ENCODE measurements at places on chromosomes 12 and 14. TPM values are rescaled to one million over a fixed set of nuclear protein-coding genes. Genes with fewer than 3 reads are reported as not detected.
A peak's percentile ranks its signal among the peaks of the same experiment; 100 is the strongest.

- H3K27me3 ChIP-seq: no peaks in the 10 kb centered on the region
- H3K4me3 ChIP-seq: peak overlapping the region; percentile 70
- H3K27ac ChIP-seq: peak overlapping the region; percentile 83
- H3K4me1 ChIP-seq: peaks cover 29% of the 10 kb centered on the region
Measured at GRCh38 chr12:49369411-49370145, 2.3 kb downstream of the SPATS2 start.

GRCh38 chr12:10849425-10849878 is at the start of gene PRR4:
TSS of gene PRR4 (minus strand) at chr12:10849475. CDS start at chr12:10849437, 38 bp downstream.
- H3K27ac ChIP-seq: no peak within 1 kb of the TSS
- no peak for DNase-seq
- no peaks in the 10 kb centered on the region for H3K27me3 ChIP-seq
- peaks cover 21% of the 10 kb centered on the region for H3K36me3 ChIP-seq
- H3K4me3 ChIP-seq: no peak within 1 kb of the TSS

Gene GDF3
- not detected for total RNA-seq

DNA sequence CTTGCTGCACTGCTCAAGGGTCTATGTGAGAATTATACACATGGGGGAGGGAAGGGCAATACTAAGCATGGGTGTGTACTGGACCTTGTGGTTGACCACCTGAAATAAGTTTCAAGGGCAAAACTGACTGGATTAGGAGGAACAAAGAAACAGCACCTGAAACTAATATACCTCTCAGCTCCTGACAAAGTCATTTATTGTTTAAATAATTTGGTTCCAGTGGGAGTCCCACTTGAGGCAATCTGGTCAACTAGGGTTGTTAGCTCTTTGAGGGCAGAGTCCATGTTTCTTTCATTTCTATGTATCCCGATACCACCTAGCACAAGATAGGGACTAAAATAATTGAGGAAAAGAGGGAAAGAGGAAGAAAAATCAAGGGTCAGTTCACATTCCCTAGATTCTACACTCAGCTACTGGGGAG is 45.5 kb downstream of the STXBP6 start:
- no peak overlapping the region for H3K27ac ChIP-seq
- no peaks in the 10 kb centered on the region for H3K27me3 ChIP-seq
- H3K36me3 ChIP-seq: no peaks in the 10 kb centered on the region
- DNase-seq: no peak
- no peaks in the 10 kb centered on the region for H3K4me1 ChIP-seq

GRCh38 chr12:40620564-40621019 is 71.6 kb upstream of the CNTN1 start:
- DNase-seq: no peak
- H3K36me3 ChIP-seq: no peaks in the 10 kb centered on the region
- no peaks in the 10 kb centered on the region for H3K4me1 ChIP-seq
- H3K27me3 ChIP-seq: no peaks in the 10 kb centered on the region
- H3K4me3 ChIP-seq: no peak overlapping the region

Gene SETD3
- total RNA-seq: 88.6 TPM

DNA sequence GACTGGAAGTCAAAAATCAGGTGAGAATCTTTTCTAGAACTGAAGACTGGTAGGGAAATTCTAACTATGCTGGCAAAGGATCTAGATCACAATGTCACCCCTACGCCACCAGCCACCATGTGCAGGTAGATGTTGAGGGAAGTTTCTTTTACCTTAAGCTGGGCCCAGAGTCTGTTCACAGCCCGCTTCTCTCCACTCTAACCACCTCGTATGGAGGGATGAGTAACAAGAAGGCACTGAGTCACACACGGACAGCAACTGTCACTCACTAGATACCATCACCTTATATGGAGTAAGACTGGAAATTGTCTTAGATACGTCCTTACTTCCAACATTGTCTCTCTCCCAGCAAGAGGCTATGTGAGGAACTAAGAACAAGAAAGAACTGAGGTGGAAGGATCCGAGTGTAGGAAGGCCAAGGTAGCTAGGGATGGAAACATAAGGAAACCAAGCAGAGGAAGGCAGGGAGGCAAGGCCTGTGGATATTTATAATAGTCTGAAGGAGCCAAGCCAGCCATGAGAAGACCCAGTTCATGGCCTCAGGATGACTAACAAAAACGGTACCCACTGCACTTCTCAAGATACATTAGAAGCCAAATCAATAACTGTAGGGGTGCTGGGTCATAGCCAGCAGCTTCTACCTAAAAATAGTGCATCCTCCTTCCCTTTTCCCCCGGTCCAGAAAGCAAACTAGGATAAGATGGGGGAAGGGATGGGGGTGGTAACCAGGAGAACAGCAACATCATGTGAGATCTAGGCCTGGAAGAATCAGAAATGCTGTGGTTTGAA is 15.5 kb downstream of the REM2 start:
- peak overlapping the region; percentile 50 for H3K27ac ChIP-seq
- no peak for DNase-seq
- peaks cover 5% of the 10 kb centered on the region for H3K36me3 ChIP-seq
- H3K4me1 ChIP-seq: no peaks in the 10 kb centered on the region
- no peaks in the 10 kb centered on the region for H3K27me3 ChIP-seq

Gene TAS2R19
- total RNA-seq: 0.34 TPM

GRCh38 chr12:128418944-128419343 is 152.0 kb downstream of the TMEM132C start:
- no peak overlapping the region for H3K27ac ChIP-seq
- H3K4me1 ChIP-seq: no peaks in the 10 kb centered on the region
- H3K4me3 ChIP-seq: no peak overlapping the region
- H3K27me3 ChIP-seq: no peaks in the 10 kb centered on the region
- no peak for DNase-seq

GRCh38 chr12:113030875-113031525 is 25.5 kb upstream of the DTX1 start:
- H3K27ac ChIP-seq: no peak overlapping the region
- DNase-seq: no peak
- H3K4me3 ChIP-seq: no peak overlapping the region
- H3K27me3 ChIP-seq: no peaks in the 10 kb centered on the region
- H3K36me3 ChIP-seq: no peaks in the 10 kb centered on the region
- H3K4me1 ChIP-seq: no peaks in the 10 kb centered on the region

DNA sequence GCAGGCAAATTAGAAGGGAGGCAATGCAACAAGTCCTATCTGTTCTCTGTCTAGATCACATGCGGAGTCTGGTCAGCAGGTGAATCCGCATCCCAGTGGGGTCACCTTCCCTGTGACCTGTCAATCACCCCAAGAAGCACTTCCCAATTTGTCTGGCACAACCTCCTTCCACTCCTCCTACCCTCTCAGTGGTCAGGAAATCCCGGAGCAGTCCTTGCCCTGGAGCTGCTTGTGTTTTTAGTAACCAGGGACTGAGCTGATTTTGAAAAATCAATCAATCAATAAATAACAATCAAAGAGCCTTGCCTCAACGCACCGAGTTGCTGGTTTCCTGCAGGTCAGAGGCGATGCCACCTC is 572 bp upstream of the ACSS3 start:
- H3K36me3 ChIP-seq: no peaks in the 10 kb centered on the region
- H3K27ac ChIP-seq: peak overlapping the region; percentile 94
- peak overlapping the region; percentile 86 for H3K4me3 ChIP-seq
- peak; percentile 36 for DNase-seq
- no peaks in the 10 kb centered on the region for H3K27me3 ChIP-seq

DNA sequence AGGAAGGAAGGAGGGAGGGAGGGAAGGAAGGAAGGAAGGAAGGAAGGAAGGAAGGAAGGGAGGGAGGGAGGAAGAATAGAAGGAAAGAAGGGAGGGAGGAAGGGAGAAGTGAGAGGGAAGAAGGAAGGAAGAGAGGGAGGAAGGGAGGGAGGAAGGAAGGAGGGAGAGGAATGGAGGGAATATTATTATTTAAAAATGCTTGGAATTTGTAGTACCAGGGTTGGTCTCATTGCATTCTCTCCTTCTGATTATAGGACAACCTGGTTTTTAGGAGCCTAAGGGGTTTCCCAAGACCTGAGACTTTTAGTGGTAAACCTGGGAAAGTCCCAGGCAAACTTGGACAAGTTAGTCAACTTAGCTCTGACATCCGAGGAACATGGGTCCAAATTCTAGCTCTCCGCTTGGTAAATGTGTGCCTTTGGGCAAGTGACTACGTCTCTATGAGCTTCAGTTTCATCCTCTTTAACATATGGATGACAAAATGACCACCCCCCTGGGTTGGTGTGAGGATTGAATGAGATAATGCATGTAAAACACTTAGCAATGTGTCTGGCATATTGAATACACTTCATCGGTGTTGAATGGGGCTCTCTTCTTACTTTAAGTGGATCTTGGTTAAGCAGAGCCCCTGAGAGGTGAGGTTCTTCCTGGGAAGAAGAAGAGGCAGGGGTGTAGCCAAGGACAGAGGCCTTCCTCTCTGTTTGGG is 690.7 kb upstream of the TBX3 start:
- H3K27me3 ChIP-seq: no peaks in the 10 kb centered on the region
- no peak overlapping the region for H3K27ac ChIP-seq
- H3K4me1 ChIP-seq: no peaks in the 10 kb centered on the region
- no peak for DNase-seq
- no peaks in the 10 kb centered on the region for H3K36me3 ChIP-seq
- no peak overlapping the region for H3K4me3 ChIP-seq

Gene SENP1
- 6.3 TPM for total RNA-seq
